ENCODE measurements at places on chromosomes 11 and 22.

DNA sequence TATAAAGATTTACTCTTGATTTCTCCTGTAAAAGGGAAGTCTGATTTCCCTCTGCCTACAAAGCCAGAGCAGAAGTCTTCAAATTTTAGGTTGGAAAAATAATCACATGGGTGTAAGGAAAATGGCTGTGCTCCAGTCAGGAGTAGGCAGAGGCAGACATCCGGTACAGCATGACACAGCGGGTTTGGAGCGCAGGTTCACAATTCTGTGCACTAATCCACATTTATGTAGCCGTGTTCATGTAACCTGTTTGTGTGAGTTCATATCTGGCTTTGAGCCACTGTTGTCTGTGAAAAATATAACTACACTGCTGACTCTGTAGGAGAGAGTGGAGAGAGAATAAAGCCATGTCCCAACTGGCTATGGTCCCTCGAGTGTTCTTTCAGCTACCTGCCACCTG lies 248.0 kb downstream of the CASP12 start:
- no peak for DNase-seq

GRCh38 chr22:27370269-27370668 lies 431.3 kb downstream of the MN1 start:
- no peak for DNase-seq

DNA sequence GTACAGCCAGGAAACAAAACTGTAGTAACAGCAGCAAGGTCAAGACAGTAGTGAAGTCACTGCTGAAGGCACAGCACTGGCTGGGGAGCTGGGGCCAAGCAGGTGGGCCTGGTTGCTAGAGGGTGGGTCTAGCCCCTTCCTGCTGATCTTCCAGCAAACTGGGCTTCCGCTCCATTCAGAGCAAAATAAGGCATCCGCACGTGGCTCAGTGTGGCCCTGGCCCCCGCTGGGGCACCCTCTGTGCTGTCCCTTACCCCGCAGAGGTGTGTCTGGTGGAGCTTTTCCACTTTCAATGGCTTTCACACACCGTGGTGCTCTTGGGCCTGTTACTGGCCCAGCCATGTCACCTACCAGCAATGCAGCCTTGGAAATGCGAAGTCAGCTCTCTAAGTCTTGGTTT lies 162.4 kb upstream of the B3GAT1 start:
- DNase-seq = no peak

DNA sequence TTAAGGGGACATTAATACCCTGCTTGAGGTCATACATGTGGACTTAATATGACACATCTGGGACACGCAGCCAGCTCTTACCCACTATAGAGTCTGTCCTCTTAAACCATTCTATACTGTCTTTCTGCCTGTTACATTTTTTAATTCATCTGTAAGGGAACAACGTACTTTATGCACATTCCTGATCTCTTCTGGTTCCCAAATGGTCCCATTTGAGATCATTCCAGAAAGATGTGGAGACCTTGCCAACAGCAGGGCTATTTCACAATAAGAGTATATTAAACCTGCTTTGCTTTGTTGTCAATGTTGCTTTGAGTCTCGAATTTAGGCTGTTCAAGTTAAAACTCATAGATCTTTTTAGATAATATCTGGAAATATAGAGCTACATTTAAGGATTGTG lies 332.2 kb upstream of the RAG2 start:
- DNase-seq = no peak

DNA sequence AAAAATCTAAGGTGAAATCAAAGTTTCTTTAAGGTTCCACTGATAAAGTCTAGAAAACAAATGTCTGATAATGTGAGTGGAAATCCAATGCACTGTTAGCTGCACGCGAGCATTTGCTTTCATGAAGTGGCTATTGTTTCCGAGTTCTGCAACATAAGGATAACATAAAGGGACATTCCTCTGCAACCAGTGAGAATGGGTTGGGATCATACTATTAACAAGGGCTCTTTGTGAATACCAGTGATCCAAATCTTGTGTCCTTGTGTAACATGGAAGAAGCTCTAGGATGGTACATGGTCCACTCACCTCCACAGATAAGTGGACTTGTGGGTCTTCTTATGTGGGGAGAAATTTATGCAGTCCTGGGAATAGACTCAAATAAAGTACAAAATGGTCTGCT lies 24.6 kb downstream of the APIP start:
- no peak for DNase-seq

DNA sequence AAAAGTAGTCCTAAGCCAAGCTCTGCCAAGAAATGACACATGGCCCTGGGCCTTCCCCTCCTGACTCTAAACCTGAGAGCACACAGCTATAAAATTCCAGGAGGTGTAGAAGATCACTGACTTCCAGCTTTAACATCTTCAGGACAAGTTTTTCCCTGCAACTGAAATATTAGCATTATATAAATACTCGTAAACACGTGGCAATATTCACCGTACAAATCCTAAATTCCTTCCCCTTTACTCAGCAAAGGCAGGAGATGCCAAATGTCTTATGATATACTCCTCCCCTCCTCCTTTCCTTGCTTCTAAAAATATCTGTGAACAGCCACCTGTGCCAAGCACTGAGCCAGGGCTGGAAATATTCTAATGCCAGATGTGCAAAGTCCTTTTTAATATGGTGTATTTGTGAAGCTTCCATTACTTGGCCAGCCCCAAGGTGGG lies 194.0 kb downstream of the LARGE1 start:
- no peak for DNase-seq

DNA sequence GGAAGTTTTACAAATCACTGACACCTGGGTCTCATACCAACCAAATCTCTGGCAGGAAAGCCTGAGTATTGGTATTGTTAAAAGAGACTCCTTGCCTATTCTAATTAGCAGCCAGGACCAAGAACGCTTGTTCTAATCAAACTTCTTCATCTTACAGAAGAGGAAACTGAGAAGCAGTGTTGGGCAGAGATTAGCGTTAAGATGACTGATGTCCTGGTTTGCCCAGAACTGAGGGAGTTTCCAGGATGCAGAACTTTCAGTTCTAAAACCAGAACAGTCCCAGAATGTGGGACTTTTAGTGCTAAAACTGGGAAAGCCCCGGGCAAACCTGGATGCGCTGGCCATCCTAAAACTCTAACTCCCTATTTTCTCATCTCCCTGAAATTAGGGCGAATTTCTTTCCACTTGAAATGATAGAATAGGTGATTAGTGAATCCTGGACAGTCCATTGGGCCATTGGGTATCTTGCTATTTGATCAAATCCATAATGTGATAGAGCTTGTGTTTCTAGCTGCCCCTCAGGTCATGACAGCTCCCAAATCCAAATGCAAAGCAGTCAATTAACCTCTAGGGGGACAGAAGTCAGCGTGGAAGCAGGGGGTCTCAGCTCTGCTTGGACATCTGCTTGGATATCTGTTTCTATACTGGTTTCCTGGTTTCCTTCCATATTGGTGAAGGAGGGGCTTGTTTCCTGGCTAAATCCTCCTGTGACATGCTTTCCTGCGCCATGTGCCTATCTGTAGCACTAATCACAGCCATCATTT lies 16.0 kb upstream of the TMPRSS13 start:
- no peak for DNase-seq

- DNase-seq = no peak
These were observed 84.4 kb downstream of the TBC1D22A start for GRCh38 chr22:46846832-46847355.

DNA sequence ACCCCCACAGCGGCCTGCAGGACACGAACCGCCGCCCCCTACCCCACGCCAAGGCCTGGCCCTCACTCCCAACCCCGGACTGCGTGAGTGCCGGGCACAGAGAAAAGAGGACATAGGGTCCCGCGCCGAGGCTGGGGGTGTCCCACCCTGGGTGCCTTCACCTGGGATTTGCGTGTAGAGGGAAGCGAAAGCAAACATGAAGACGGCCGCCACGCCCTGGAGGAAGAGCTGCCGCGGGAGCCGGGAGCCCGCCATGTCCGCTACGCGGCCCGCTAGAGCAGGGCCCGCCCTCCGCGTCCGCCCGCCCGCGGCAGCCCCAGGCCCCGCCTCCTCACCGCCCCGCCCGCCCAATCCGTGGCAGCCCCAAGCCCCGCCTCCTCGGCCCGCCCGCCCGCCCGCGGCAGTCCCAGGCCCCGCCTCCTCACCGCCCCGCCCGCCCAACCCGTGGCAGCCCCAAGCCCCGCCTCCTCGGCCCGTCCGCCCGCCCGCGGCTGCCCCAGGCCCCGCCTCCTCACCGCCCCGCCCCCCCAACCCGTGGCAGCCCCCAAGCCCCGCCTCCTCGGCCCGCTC lies at the start of gene LMF2:
LMF2 (minus strand) TSS at position 282 of the 570 bp plus-strand sequence; CDS start at position 255, 27 bp downstream.
- peak; percentile 94 for DNase-seq

GRCh38 chr11:60375316-60375715 lies 3.0 kb upstream of the MS4A7 start:
- no peak for DNase-seq

GRCh38 chr11:73273222-73273895 lies 1.2 kb downstream of the P2RY6 start:
- no peak for DNase-seq

- DNase-seq = no peak
These were observed 172.3 kb downstream of the AASDHPPT start for GRCh38 chr11:106249617-106250239.

DNA sequence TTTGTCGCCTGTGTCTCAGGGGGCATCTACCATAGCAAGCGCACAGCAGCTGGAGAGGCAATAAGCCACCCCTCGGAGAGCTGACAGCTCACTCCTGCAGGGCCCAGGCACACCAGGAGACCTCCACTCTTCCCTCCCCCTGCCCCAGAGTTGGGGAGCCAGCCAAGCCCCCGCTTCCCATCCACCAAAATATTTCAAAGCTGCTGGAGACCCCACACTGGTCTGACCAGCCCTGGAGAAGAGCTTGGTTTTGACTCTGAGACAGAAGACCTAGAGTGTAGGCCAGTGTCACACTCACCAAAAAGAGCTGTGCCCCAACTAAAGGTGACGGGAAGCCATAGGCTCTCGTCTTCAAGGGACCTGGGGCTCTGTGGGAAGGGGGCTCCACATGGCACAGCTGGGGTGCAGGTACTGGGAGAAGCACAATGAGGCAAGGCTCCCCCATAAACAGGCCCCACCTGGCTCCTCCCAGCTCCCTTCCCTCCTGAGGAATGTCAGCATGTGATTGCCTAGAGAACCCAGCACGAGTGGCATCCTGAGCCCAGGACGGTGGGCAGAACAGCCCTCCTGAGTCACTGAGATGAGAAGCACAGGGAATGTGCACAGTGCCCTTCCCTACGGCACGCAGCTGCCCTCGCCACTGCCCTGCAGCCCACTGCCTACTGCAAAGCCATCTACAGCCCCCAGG lies 5.8 kb upstream of the GNAZ start:
- DNase-seq = no peak

GRCh38 chr11:87466223-87466622 lies 428.5 kb downstream of the TMEM135 start:
- DNase-seq = no peak
